Pancreas (tissue), 10 donors: ENCODE measurements at places on chromosomes 13 and 19. TPM values are rescaled to one million over a fixed set of nuclear protein-coding genes. Genes with fewer than 3 reads are reported as not detected.

DNA sequence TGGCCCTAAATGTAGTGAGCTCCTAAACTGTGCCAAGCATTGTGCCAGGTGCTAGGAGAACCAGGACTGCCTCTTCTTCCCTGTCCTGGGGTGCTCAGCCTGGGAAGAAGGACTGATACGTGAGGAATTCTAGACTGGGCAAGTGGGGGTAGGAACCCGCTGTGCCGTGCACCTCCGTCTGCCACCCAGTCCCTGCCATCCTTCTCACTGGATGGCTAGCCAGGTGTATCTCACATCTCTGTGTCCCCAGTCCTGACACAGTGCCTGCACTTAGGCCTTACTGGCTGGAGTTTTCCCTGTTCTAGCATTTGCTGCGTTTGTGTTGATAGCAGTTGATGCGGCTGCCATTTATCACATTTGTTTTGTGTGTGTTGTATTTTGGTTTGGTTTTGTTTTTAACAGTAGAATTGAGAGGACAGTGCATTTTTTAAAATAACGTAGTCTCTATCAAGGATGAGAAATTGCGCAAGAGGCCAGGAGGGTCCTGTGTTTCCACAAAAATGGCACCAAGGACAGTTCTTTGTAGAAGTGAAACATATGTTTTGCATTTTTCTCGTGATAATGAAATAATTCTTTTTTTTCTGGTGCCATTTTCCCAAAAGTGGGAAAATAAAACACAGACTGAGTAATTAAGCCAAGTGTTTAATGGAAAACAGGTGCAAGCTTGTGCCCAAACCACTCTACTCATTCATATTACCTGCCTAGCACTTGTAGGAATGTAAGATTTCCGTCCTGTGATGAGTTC lies 4.7 kb upstream of the GPR183 start:
- H3K27ac ChIP-seq = peak overlapping the region; percentile 3
- no peak for DNase-seq
- H3K36me3 ChIP-seq = no peaks in the 10 kb centered on the region
- H3K27me3 ChIP-seq = no peaks in the 10 kb centered on the region
- no peak overlapping the region for H3K4me3 ChIP-seq

DNA sequence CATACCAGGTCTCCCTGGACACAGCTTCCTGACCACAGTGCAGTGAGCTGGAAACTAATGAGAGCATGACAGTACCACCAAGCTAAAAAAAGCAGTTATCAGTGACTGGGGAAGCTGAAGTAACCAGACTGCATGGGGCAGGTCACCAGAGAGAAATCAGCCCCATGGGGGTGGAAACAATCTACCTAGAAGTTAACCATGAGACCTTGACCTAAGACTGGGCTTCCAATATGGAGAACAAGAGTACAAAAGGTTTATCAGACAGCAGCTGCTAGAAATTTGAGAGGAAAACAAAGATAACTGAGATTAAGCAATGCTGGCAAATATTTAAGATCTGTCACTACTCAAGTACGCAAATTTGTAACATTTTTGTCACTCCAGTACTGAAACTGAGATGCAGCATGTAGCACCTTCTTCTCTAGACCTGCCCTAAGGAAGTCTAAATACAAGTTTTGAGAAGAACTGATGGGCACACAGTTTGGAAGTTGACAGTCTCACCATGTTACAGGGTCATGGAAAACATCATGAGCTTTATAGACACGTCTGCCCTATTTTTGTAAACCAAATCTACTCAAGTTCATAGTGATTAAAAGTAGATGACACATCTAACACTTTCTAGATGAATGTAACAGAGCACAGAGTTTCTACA lies 2641.8 kb upstream of the PCDH20 start:
- no peak for DNase-seq
- no peak overlapping the region for H3K4me3 ChIP-seq
- no peaks in the 10 kb centered on the region for H3K4me1 ChIP-seq
- no peaks in the 10 kb centered on the region for H3K36me3 ChIP-seq

DNA sequence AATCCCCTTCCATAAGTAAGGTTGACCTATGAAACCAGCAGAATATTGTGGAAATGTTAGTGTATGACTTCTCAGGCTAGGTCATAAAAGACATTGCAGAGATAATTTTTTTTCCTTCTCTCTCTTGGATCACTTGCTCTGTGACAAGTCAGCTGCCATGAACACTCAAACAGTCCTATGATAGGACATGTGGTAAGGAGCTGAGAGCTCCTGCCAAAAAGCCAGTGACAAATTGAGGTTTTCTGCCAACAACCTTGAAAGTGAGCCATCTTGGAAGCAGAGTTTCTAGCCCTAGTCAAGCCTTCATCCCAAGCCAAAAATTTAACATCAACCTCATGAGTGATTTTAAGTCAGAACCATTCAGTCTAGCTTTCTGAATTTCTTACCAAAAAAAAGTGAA lies 270.9 kb upstream of the NBEA start:
- no peak overlapping the region for H3K4me3 ChIP-seq
- DNase-seq = no peak
- no peaks in the 10 kb centered on the region for H3K27me3 ChIP-seq

CPB2 gene
- 0.59 TPM for total RNA-seq

KLK14 gene
- not detected for total RNA-seq

OVOL3 gene
- not detected for total RNA-seq

NEK5 gene
- 0.17 TPM for total RNA-seq
